AG04450 (cell line): ENCODE measurements at places on chromosomes 16 and 17.

- DNase-seq = no peak
Observed at GRCh38 chr16:13344001-13344400, 442.6 kb downstream of the SHISA9 start.

GRCh38 chr17:29592850-29593551 is at the start of gene ANKRD13B:
Gene ANKRD13B (plus strand): TSS chr17:29593132. CDS start chr17:29593622, 490 bp downstream.
- no peak for DNase-seq

DNA sequence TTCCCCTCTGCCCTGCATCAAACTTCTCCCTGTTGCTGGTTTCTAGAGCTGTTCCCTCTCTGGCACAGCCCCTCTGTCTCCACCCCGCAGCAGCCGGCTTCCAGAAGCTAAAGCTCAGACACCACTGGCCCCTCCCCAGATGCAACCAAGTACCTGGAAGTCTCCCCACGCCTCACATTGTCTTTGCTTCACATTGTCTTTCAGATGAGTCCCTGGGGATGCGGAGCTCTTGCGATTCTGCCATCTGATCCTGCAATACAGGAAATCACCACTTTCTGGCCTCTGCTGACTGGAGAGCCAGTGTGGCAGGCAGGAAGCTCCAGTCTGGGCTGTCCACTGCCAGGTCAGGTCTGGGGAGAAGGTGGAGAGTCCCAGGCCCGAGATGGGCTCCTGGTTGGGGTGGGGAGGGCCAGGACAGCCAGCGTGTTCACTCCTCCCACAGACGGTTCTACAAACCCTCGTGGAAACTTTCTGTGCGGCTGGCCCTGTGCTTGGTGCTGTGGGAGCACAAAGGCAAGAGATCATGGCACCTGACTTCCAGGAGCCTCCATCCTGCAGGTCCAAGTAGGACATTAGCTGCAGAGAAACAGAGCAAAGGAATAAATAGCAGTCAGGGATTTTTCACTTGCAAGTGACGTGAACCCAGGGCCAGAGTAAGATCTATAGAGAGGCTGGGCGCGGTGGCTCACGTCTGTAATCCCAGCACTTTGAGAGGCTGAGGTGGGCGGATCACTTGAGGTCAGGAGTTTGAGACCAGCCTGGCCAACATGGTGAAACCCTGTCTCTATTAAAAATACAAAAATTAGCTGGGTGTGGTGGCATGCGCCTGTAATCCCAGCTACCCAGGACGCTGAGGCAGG is 47.9 kb upstream of the MAP3K14 start:
- DNase-seq = no peak

DNA sequence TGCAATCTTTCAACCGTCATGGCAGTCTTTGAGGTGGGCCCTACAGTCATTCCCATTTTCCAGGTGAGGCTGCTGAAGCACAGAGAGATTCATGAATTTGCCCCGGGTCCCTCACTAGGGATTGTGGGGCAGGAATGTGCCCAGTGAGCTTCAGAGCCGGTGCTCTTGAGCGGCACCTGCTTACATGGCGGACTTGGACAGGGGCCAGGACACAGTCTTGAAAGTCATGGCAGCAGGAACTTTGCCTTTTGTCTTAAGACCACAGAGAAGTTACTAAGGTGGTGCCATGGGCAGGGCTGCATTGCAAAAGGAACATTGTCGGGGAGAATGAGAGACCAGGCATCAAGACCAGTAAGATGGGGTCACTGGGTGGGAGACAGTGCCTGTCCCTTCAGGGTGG is 363.4 kb downstream of the FOXL1 start:
- no peak for DNase-seq

GRCh38 chr16:70685061-70685937 is 554 bp downstream of the MTSS2 start:
- DNase-seq = no peak

DNA sequence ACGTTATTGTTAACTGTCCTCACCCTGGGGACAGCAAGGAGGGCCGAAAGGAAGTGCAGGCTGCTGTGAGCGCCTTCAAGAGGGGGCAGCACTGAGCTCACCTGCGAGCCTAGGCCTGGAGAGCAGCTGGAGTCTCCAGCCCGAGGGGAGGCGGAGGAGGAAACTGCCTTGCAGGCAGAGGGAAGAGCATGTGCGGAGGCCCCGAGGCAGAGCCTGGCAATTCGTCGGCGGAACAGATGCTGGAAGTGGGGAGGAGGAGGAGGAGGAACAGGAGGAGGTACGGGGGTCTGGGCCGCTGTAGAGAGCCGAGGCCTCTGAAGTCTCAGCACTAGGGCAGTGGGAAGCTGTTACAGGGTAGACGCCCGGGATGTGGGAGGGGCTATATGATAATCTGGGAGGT is 49.6 kb upstream of the PLCG2 start:
- DNase-seq = no peak

DNA sequence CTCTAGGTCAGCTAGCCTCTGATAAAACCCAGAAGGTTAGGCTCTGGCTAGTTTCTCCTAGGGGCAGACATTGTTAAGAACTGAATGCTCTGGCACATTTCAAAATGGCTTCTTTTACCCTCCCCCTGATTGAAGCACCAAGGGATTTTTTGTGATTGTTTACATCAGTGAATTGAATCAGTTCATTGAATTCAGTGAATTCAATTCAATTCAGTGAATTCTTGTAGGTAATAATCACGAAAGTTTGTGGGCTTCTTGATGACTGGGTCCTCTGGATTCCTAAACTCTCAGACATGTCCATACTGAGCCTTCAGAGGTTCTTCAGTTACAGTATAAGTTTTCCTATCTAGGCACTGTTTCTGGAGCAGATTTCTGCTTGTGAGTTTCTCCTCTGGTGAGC is 135.2 kb upstream of the ELAC2 start:
- DNase-seq = no peak

DNA sequence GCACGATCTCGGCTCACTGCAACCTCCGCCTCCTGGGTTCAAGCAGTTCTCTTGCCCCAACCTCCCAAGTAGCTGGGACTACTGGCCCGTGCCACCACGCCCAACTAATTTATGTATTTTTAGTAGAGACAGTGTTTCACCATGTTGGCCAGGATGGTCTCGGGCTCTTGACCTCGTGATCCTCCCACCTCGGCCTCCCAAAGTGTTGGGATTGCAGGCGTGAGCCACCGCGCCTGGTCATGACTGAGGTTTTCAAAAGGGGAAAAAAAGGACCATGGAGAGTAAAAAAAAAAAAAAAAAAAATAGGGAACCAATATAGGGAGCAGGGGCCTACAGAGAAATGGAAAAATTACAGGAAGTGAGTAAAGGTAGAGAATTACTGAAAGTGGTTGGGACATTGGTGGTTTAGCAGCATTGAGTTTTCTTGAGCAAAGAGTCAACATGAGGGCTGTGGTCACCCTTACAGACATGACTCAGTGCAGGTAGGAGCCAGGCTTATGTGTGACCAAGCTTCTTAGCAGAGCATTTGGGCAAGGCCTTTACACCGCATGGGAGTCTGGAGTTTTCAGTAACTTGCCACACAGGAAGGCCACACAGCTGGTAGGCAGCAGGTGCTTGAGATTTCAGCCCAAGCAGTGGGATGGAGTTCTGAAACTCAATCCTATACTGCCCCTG is 447.3 kb downstream of the HS3ST3B1 start:
- DNase-seq = no peak

GRCh38 chr17:11182430-11182829 is 58.6 kb upstream of the SHISA6 start:
- DNase-seq = no peak

- peak; percentile 41 for DNase-seq
Observed at GRCh38 chr16:2752850-2753732, 653 bp downstream of the SRRM2 start.

GRCh38 chr16:54174201-54174600 is 112.4 kb downstream of the IRX3 start:
- no peak for DNase-seq

DNA sequence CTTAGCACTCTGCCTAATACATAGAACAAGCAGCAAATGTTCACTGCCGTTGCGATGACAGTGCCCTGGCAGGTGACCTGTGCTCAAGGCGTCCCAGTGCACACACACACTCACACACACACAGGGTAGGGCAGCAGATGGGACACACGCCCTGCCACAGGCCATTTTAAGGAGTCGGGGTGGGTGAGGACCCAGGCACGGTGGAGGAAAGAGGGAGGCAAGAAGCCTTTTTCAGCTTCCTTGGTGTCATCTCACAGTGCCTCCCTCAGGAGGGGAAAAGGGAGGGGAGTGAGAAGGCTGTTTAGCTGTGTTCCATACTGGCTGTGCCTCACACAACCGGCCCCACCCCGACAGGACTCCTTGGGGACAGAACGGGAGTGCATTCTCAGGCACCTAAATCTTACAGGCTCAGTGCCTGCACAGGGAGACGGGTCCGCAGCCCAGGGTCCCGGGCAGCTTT is 1.5 kb downstream of the PITPNM3 start:
- no peak for DNase-seq

DNA sequence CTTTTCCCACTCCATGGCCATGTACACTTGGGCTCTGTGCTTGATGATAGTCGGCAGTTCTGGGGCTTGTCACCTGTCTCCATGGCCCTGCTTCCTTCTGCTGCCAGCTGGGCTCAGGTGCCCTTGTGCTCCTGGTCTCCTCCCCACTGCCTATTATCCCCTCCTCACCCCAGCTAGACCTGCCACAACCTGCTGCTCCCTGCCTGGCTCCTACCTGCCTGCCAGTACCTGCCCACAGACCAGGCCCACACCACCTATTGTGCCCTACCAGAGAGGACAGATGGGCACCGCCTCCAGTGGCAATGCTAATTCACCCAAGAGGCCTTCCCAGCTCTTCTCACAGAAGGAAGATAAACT is 538 bp upstream of the RAPGEFL1 start:
- DNase-seq = no peak

- no peak for DNase-seq
Observed at GRCh38 chr16:71917900-71918299, 22.6 kb downstream of the IST1 start.

DNA sequence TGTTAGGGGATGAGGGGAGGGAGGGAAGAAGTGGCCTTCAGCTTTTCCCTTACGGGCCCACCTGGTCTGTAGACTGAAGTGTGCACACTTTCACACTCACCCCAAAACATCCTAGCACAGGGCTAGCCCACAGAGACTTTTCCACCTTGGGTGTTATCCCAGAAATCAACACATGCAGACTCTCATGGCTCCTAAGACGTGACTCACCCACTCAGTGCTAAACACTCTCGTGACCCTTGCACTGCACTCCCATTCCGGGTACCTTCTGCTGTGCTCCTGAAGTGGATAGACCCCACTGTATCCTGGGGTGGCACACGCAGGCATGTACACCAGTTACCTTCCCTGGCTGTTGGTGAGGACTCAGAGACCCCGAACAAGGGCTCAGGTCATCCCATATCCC is 23.0 kb upstream of the ABCC3 start:
- DNase-seq = no peak

DNA sequence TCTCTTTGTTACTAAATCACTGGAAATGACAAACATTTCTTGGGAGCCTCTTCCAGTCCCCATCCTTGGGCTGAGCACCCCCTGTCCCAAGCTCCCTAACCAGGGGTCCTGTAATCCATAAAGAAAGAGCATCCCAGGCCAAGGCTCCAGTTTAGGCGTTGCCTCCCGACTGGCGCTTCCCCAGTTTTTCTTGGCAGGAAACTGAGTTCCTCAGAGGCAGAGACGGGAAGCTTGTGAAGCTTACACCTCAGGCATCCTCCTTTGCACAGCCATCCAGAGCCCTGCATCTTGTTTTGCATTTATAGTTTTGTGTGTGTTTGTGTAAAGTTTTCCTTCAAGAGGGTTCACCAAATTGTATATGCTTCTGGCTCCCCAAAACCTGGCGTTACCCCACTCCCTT is 7.1 kb downstream of the COPZ2 start:
- no peak for DNase-seq

GRCh38 chr17:34379868-34380267 is 16.8 kb upstream of the CCL1 start:
- no peak for DNase-seq

GRCh38 chr17:28426081-28426519 is 20.1 kb upstream of the SLC46A1 start:
- DNase-seq = no peak

DNA sequence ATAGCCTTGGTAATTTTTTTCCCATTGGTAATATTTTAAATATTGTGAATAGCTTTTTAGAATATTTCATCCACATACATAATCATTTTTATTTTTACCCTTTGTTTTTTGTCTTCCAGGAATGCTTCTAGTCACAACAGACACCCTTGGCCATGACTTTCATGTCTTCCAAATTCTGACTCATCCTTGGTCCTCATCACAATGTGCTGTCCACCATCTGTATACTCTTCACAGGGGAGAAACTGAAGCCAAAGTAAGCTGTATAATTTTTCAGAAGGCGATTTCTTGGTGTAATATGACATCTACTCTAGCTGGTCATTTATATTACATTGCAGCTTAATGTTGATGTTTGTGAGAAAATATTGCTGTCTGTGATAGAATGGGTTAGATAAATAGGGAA is 269.4 kb downstream of the BCAS3 start:
- no peak for DNase-seq

GRCh38 chr16:23448392-23448791 is 4.6 kb downstream of the COG7 start:
- no peak for DNase-seq

- no peak for DNase-seq
Observed at GRCh38 chr17:35984140-35984539, 2.4 kb downstream of the CCL14 start.

DNA sequence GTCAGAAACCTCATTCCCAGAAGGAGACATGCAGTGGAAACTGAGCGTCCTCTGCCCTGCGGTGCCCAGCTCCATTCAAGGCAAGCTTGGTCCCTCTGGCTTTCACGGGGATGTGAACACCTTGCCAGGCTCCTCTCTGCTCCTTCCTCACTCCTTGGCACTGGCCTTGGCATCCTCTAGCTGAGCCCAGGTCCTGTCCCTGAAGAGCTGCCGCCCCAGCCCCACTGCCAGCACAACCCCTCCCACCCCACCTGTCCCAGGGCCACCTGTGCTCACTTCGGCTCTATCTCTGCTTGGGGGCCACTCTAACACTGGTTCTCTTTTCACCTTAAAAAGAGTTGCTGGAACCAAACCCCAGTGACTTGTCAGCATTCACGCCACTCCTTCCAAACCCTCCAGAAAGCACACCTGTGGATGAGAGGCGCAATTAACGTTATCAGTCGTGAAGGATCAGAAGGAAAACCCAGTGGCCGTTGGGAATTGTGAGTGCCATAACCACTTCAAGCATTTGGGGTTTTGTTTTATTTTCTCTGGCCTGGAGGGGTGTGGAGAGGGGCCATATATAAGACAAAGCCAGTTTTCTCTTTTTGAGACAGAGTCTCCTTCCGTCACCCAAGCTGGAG is 103.7 kb downstream of the AXIN2 start:
- DNase-seq = no peak

DNA sequence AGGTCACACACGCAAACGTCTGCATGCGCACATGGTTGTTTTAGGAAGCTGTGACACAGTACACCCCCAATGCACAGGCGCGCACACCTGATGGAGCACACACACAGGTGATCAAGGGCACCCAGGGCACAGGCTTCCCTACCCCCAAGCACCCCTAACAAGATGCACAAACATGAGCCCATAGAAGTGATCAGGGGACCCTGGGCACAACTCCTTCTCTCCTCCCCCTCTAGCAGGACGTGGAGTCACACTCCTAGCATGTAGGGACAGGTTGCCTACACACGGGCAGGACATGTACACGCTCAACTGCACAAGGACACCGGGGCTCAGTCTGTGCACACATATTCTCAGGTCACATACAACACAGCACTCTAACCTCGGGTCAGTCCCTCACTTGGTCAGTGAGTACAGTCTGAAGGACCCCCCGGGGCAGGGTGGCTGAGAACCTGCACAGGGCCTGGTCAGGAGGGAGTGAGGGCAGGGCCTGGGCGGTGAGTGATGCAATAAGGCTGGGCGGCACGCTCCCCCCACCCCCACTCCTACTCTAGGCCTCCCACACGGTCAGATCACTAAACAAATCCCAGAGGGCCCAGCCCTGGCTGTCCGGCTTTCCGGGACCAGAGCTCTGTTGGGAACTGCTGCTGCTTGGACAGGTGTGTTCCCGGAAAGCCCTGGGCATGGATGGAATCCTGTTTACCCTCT is 751 bp upstream of the DOC2B start:
- DNase-seq = no peak
